ENCODE measurements at places on chromosomes 13 and 19.
A peak's percentile ranks its signal among the peaks of the same experiment; 100 is the strongest.

- no peak for DNase-seq
These were observed 16.3 kb downstream of the LCP1 start for GRCh38 chr13:46165485-46166223.

DNA sequence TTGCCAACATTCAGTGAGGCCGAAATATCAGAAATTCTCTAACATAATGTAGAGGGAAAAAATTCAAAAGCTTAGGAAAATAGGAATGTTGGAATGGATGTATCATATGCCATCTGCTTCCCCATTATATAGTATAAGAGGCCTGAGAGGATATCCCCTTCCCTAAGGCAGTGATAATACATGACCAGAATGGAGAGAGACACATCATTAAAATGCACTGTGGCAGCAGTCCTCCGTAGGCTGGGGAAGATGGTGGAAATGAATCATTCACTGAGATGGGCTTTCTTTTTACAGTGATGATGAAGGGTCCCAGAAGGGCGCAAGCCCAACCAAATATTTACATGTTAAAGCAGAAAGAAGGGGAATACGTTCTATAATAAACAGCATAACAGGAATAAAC is 799.1 kb upstream of the SPRY2 start:
- no peak for DNase-seq

- no peak for DNase-seq
These were observed 18.0 kb downstream of the CSNK1A1L start for GRCh38 chr13:37087486-37087885.

DNA sequence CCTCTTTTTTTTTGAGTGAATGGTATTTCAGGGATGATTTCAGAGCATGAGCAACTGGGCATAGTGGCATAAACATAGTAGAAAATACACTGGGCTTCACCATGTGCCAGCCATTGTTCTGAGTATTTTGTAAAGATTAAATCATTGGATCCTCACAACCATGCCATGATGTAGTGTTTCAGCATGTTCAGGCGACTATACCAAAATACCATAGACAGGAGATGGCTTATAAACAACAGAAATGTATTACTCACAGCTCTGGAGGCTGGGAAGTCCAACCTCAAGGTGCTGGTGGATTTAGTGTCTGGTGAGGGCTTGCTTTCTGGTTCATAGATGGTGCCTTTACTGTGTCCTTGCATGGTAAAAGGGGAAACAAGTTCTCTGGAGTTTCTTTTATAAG is 101.5 kb upstream of the KL start:
- no peak for DNase-seq

GRCh38 chr13:54185101-54185500 is 1156.5 kb downstream of the OLFM4 start:
- no peak for DNase-seq

DNA sequence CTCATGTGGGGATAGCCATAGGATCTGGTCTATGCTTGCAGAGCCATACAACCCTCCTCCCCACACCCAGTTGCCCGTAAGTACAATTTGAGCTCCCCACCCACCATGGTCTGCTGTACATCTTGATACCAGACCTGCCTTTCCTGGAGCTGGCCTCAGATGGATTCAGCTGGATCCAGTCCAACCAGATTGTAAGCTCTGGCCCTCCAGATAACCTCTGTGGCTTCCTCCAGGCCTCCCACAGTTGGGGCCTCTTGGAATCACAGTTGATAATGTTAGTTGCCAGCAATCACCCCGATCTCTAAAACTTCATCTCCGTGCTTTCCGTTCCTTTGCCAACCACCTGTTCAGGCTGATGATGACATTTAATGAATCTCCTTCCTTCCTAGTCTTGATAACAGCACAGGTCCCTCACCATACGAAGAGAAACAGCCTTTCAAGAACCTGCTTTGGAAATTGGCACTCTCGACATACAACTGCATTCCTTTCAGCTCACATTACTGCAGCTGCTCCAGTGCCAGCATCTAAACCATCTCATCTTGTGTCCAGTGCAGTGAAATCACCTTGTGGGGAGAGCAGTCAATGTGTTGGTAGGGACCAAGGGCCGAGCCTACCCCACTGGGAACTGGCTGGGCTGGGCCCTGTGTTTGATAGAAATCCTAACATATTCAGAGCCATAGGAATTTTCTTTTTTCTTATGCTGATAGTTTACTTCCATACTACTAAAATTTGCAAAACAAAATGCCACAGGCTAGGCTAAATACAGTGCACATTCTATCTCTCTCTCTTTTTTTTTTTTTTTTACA is 15.1 kb upstream of the FOXO1 start:
- no peak for DNase-seq

GRCh38 chr19:3097442-3097871 is 3.3 kb downstream of the GNA11 start:
- DNase-seq = no peak

- DNase-seq = peak; percentile 98
These were observed at the start of gene RAB4B for GRCh38 chr19:40777937-40778705. RAB4B (plus strand) TSS chr19:40778247; CDS start chr19:40778376, 129 bp downstream.

GRCh38 chr13:61954092-61954491 is 538.4 kb upstream of the PCDH20 start:
- no peak for DNase-seq

DNA sequence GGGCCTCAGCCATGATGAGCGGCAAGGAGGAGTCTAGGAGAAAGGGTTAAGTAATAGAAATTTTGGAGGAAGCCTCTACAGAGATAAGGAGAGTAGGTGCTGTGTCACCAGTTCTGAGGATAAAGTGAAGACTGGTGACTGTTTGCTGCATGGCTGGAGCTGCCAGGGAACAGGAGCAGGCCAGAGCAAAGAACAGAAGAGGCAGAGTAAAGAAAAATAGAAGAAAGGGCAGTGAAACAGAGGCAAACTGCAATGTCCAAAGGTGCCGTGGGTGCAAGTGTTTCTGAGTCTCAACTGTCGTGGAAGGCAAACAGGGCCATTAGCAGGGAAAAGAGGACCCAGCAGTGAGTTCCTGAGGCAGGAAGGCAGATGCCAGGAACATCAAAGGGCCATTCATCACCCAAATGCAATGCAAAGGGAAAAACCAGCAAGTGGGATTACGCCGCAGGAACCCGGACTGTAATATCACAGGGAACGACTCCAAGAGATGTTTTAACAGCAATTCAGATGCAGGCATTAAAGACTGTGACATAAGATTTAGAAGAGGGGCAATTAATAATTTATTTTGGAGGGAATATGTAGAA is 318.3 kb downstream of the FOXO1 start:
- no peak for DNase-seq

DNA sequence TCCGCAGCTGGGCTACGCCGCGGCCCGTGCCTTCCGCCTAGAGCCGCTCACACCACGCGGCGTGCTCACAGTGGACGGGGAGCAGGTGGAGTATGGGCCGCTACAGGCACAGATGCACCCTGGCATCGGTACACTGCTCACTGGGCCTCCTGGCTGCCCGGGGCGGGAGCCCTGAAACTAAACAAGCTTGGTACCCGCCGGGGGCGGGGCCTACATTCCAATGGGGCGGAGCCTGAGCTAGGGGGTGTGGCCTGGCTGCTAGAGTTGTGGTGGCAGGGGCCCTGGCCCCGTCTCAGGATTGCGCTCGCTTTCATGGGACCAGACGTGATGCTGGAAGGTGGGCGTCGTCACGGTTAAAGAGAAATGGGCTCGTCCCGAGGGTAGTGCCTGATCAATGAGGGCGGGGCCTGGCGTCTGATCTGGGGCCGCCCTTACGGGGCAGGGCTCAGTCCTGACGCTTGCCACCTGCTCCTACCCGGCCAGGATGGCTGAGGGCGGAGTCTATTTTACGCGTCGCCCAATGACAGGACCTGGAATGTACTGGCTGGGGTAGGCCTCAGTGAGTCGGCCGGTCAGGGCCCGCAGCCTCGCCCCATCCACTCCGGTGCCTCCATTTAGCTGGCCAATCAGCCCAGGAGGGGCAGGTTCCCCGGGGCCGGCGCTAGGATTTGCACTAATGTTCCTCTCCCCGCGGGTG is 7.4 kb downstream of the DBP start:
- no peak for DNase-seq

DNA sequence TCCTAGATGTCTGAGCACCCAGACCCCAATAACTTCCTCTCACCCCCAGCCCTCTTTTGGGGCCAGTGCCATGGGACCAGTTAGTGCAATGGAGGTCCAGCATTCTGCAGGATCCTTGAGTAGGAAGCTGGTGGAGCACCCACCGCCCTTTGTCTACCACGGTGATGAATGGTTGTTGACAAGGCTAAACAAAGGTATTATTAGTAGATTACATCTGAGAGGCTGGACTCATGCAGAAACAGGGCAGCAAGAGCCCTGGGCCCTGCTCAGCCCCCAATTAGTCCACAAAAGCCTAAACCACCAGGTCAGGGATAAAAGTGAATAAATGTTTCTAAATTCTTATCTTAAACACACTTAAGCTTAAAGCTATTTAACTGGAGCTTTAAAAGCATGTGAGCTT is 196.5 kb upstream of the TSHZ3 start:
- DNase-seq = no peak

DNA sequence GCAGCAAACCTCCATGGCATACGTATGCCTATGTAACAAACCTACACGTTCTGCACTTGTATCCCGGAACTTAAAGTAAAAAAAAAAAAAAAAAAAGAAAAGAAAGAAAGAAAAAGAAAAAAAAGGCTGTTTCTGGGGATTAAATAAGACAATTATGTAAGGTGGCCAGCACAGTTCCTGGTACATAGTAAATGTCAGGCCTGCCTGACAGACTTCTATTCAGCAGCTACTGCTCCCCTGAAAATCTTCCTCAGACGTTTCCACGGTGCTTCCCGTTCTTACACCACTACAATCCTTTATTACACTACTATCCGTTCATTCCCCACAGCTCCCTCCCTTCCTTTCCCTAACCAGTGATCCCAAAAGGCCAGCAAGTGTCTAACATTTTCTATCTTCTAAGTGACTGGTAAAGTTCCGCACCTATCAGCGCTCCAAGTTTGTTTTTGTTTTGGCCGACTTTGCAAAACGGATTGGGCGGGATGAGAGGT is 636 bp upstream of the RB1 start:
- DNase-seq = no peak

DNA sequence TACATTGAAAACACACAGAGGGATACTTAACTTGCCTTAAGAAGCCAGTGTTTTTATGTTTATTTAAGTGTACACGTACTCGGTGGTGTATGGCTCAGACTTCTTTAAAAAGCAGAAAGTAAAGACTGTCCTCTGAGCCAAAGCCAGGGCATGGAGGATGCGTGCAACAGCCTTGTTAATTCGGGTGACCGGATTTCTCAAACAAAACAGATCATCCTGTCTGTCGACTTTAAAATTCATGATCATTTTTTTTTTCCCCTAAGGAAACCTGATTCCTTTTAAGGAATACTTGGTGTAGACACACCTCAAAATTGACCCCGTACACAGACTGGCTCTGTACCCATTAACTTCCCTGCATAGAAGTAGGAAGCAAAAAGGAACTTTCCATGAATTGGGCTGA is 124.7 kb upstream of the RNF113B start:
- DNase-seq = no peak

GRCh38 chr19:20287070-20287469 is 120.1 kb downstream of the ZNF486 start:
- no peak for DNase-seq

GRCh38 chr19:3670796-3671679 is 29.2 kb downstream of the PIP5K1C start:
- DNase-seq = no peak

- DNase-seq = no peak
These were observed 10.8 kb downstream of the NFKBID start for GRCh38 chr19:35889370-35890112.

DNA sequence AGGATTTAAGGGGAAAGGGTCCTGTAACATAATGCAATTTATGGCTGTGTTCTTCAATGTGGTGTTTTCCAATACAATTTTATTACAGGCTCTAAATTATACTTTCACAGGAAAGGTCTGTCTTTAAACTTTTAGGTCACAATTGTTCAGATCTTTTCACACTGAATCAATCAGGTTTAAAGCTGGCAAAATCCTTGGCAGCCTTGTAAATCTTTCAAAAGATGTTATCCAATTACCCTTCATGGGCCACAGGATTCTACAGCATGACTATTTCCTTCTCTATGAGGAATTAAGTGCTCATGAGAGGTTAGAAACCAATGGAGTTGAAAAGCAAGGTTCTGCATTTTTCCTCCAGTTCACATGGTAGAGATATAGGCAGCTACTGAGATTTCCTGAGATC is 211.5 kb upstream of the MIR17HG start:
- DNase-seq = no peak

DNA sequence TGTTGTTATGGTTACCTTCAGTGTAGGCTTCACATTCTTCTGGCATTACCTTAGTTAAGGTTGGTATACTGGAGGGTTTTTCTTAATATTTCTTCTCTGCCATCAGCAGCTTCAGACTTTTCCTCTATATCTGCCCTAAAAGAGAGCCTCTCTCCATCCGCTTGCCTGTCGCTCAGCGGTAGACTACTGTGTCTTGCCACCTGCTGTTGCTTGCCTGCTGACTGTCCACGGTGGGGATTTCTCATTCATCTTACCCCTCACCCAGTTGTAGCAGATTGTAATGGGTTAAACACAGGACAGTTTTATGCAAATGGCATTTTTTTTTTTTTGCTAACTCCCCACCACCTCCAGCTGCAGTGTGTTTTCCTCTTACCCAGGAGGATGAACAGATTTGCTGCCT is 577.2 kb downstream of the SLITRK5 start:
- no peak for DNase-seq

GRCh38 chr19:7916103-7916954 is 1.7 kb downstream of the TGFBR3L start:
- DNase-seq = no peak

DNA sequence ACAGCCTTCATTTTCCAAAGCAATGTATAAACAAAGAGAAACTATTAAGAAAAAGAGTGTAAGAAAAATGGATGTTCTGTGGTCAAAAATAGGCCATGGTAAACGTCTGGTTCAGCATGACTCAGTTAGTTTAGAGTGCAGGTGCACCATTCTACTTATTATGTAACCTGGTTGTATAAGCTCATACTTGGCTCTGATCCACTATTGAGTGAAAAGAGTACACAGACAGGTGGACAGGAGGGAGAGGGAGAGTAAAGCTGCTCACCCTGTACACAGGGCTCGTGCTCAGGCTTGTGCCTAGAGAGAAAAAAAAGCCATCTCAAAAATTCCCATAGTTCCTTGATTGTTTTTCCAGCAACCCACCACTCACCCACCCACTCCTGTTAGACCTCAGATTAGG is 85.8 kb upstream of the ZNF91 start:
- no peak for DNase-seq

- DNase-seq = no peak
These were observed 109.2 kb upstream of the SLC7A1 start for GRCh38 chr13:29704648-29705047.

DNA sequence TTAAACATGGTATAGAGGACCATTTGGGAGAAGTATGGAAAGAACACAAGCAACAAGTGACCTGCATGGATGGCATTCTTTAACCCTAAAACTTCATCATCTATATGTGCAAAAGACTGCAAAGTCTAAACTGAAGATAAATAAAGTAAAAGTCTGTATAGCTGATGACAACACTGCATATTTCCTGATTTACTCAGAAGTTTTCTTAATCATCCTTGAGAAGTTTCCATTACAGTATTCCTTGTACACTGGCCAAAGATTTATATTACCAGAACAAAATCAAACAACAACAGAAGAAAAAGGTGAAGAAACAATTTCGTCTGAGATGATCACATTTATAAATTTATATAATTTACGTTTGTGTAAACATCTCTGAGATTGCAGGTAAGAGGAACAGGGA is 805.7 kb downstream of the PCDH9 start:
- no peak for DNase-seq

- no peak for DNase-seq
These were observed 334.1 kb downstream of the NDFIP2 start for GRCh38 chr13:79815041-79815440.

- DNase-seq = peak; percentile 76
These were observed 23.1 kb upstream of the ZNF846 start for GRCh38 chr19:9791552-9792205.

- no peak for DNase-seq
These were observed 40.0 kb upstream of the CBY2 start for GRCh38 chr13:45662162-45662561.

Measured in AG09309 (cell line).